ENCODE measurements at places on chromosomes 12 and 14.

DNA sequence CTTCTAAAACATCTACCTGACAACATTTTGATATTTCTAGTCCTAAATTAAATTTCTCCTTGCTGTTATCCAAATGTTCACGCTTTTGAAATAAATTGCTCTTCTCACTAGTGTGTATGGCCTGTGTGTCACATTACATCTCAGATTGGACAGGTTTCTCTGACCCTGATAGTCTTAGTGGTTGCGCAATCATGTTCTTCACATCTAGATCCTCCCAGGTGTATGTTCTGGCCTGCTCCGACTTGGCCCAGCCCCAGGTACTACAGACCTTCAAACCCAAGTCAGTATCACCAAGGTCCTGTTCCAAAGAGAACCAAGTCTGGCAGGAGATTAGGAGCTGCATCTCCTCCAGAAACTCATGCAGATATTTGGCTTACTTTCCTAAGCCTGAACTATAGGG is 209.5 kb downstream of the ASCL1 start:
- DNase-seq: no peak

DNA sequence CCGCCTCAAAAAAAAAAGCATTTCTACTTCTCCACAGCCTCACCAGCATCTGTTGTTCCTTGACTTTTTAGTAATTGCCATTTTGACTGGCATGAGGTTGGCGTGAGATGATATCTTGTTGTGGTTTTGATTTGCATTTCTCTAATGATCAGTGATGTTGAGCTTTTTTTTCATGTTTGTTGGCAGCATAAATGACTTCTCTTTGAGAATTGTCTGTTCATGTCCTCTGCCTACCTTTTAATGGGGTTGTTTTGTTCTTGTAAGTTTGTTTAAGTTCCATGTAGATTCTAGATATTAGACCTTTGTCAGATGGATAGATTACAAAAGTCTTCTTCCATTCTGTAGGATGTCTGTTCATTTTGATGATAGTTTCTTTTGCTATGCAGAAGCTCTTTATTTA is 182.9 kb downstream of the FOXG1 start:
- no peak for DNase-seq

DNA sequence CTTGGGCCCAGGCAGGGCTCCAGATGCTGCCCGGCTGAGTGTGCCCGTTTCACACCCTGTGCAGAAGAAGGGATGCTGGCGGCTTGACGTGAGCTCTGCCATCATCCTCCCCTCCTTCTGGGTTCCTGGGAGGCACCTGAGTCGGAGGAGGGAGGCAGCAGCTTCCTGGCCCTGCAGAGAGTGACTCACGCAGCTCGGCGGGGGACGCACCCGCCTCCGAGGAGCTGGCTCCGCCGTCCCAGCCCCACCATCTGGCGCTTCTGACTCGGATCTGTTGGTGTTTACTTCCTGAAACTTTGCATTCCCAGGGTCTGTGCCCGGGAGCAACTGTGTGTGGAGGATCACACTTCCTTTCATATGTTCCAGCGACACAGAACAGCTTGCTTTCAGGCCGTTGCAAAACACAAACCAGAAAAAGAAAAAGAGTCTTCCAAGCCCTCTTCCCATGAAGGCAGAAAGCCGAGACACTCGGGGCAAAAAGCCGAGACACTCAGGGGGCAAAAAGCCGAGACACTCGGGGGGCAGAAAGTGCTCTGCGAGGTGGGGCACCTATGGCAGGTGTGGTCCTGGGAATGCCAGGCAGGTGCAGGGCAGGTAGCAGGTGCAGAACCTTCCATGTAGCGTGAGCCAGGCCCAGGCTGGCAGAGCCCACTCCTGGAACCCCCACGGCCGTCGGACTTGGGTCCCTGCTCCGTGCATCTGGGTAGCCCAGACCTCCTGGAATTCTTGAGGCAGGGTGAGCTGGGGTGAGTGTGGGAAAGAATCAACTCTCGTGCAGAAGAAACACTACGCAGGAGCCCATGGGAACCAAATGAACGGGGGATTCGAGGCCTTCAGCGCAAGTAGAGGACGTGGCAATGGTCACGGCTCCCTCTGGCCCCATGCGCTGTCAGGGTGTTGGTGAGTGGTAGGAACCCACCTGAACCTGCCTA is 27.6 kb upstream of the GALNT9 start:
- DNase-seq: no peak

- DNase-seq: no peak
Measured at GRCh38 chr12:47545938-47546609, 159.8 kb downstream of the RPAP3 start.

DNA sequence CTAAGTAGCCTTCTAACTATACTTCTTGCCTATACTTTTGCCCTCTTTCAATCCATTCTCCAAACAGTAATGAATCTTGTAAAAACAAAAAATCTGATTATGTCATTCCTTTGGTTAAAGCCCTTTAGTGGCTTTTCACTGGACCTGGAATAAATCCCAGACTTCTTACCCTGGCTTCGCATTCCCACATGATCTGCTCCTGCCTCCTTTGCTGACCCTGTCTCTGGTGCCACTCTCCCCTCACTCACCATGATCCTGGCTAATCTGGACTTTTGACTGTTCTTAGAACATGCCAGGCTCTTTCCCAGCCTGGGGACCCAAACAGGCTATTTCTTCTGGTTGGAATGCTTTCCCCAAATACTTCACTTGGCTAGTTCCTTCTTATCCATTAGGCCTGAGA is 7.9 kb downstream of the MIA2 start:
- DNase-seq: no peak

DNA sequence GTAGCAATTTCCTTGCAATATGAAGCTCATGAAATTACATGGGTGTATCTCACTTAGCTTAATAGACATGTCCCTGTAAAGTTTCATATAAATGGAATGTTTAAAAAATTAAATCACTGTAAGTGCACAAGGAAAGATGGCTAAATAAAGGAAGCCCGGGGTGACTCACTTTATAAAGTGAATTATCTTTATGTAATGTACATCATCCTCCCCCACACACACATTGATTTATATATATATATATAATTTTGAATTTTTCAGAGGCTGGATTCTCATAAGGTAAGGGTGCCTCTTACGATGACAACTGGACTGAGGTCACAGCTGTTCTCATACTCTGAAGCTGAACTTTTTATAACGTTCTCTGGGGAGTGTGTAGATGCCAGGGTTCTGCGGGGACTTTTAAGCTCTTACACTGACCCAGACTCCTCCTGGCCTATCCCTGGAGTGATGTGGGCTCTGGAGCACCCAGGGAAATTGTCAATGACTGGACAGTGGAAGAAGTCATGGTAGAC is 108.7 kb upstream of the HIF1A start:
- no peak for DNase-seq

DNA sequence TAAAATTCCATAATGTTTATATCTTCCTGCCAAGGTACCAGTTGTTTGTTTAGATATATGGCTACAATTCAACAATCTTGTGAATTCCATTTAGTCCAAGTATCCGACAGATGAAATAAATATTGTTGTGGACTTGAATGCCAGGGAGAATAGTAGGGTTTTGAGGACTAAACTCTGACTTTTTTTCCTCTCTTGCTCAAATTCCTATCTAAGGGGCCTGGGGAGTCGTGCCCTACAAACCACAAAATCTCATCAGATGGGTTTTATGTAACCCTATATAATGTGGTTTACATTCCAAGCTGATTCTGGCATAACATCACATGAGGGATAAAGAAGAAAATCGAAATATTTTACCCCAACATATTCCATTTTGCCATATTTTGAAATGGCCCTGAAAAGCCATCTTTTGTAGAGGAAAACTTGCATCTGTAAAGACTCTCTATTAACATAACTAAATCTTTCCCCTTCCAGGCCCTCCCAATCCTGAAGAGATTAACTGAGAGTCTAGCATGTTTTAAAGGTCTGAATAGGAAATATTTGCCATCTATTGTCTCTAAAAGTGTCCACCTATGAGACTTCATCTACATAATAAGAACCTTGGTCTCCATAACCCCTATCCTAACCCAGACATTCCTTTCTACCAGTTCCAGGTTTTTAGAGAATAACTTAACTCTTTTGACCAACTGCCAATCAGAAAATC is 184.7 kb upstream of the KITLG start:
- no peak for DNase-seq
